ENCODE measurements at places on chromosomes 5 and 9.

DNA sequence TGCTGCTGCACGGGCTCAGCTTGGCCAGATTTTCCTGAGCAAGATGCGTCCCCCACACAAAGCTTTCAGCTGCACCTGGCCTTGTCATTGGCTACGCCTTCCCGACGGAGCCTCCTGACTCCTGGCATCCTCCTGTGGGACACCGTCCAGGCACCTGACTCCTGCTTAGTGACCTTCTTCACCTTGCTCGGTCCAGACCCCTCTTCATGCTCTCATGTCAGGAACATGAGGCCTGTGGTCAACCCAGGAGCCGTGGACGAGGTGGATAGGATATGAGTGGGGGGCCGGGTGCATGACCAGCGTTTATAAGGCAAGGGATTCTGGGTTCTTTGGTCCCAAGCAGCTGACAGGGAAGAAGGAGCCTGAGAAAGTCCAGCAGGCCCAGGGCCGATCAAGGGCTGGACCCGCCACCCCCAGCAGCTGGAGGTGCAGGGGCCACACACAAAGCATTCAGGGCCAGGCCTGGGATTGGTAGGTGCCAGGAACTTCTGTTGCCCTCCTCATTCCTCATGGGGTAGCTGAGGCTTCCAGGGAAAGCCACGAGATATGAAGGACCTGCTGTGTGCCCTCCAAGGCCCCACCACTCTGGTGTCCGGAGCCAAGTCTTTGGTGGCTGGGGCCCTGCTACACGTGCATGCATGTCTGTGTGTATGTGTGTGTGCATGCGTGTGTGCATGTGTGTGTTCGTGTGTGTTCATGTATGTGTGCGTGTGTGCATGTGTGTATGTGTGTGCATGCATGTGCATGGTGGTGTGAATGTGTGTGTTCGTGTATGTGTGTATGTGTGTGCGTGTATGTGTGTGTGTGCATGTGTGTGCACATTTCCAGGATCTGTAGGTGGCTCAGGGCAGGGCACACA is 34.9 kb downstream of the SLC6A3 start:
- DNase-seq = no peak

GRCh38 chr5:29568028-29568427 is 1625.5 kb upstream of the CDH6 start:
- no peak for DNase-seq

DNA sequence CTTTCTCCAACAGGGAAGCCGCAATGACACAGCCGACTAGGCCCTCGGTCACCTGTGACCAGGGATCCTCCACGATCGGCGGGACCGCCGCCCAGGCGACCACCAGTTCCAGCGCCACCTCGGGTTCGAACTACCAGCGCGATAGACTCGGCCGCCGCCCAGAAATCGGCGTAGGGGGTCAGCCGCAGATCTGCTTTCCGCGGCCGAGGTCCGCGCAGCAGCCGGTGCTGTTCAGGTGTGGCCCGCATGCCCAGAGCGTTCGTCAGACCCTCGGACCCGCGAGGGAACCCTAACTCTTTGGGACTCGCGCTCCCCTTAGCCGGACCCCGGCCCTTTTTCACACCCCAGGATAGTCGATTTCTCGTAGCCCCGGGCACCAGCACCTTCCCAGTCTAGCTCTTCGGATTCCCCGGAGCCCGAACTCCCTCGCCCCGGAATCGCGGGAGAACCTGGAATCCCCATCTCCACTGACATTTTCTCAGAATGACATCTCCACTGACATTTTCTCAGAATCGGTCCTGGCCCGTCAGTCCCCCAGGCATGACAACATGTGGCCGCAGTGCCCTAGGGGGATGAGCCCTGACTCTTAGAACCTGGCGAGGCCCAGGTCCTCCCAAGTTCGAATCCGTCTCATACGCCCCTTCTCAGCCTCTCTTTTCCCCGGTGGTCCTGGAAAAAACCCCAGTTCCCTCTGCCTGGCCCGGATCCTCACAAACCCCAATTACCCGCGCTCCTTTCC is 428 bp downstream of the C5orf52 start:
- no peak for DNase-seq

DNA sequence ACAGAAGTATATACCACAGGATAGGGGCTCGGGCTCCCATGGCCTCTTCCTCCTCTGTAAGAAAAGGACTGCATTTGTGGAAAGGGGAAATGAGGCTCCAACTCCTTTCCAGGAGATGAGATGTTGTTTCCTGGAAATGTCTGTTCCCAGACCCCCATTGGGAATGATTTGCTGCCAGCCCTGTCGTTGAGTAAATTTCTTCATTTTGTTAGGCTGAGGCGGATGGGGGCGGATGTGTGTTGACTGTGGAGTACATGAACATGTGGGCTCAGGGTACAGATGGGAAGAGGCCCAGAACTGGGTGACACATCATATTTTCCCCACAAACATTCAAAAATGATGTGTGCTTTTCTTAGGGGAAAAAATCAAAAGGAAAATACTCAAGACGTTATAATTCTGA is 28.8 kb upstream of the TNFAIP8 start:
- no peak for DNase-seq

DNA sequence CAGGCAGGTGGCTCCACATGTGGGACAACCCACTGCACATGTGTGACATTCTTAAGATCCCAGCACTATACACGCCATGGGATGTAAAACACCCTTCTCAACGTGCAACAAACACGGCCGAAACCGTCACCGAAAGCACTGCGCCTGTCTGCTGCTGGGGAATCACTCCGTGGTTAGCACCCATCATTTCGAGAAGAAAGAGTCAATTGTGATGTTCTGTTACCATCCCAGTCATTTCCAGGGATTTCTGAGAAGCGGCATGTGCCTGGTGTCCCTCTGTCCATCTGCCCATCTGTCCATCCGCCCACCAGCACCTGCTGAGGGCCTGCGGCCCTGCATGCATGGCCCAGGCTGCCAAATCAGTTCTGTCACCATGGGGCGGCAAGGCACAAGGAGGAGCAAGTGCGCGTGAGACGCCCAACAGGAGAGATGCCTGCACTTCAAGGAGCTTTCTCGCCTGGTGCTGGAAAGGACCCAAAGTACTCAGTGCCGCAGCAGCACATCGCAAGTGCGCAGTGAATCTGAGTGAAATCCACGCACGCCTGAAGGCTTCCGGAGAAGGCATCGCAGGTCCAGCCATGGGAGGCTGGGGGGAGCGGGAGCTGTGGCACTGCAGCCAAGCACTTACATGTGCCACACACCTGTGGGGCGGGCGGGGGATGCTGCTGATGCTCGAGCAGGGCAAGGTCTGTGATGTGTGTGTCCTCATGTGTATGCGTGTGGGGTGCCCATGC is 38.0 kb downstream of the VAV2 start:
- DNase-seq = no peak

All from CD4-positive, alpha-beta T cell (primary cell).